ENCODE measurements at places on chromosomes 11 and 22.

DNA sequence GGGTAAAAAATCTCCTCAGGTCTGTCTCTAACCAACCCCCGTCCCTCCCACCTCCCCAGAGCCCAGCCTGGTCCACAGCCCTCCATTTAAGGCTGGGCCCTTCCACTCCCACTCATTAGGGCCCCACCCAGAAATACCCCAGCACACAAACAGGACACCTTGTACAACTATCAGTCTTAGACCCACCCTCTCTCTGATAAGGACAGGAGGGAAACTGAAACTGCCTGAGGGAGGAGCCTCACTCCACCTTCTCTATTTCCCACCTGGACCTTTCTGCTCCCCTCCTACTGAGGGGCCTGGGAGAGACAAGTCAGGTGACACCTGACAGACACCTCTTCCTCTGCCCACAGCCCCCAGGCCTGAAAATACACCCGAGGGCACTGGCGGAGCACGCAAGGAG lies 90.2 kb downstream of the PLEKHA7 start:
- DNase-seq, result no peak

- DNase-seq, result no peak
Observed at GRCh38 chr22:37517826-37518450, 1.3 kb downstream of the CARD10 start.

GRCh38 chr11:3228445-3228829 lies 3.8 kb downstream of the MRGPRE start:
- DNase-seq, result no peak

DNA sequence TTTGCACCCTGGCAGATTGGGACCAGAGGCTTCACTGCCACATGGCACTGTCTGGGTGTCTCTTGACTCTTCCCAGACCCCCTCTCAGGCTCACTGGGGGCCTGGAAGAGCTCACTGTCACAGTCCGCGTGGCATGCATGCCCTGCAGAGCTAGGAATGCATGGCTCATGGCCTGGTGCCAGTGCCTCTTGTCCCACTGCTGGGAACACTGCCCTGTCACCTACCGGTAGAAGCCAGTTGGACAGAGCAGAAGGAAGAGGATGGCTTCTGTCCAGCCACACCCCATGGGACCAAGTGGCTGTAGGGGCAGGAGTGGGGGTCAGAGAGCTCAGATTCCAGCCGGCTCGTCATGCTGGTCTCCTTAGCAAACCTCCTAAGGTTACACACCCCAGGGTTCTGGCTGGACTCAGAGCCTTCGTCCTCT lies 29.7 kb downstream of the MB start:
- DNase-seq, result no peak

DNA sequence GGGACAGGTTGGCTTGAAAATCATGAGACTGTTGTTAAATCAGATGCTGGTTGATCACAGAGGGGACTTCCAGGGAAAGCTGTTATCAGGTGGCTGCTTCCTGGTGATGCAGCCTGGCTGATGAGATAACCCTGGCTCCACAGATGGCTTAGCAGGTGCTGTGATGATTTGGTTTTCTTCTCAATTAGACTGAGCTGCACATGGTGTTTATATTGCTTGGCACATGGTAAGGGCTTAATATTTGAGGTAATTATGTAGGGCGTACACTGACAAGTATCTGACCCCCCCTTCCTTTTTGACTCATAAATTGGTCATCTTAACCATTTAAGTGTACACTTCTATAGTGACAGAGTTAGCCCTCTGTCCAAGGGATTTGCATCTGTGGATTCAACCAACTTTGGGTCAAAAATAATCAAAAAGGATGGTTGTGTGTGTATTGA lies 7.0 kb downstream of the RPS3 start:
- no peak for DNase-seq
